ENCODE measurements at places on chromosomes 2 and 18.

DNA sequence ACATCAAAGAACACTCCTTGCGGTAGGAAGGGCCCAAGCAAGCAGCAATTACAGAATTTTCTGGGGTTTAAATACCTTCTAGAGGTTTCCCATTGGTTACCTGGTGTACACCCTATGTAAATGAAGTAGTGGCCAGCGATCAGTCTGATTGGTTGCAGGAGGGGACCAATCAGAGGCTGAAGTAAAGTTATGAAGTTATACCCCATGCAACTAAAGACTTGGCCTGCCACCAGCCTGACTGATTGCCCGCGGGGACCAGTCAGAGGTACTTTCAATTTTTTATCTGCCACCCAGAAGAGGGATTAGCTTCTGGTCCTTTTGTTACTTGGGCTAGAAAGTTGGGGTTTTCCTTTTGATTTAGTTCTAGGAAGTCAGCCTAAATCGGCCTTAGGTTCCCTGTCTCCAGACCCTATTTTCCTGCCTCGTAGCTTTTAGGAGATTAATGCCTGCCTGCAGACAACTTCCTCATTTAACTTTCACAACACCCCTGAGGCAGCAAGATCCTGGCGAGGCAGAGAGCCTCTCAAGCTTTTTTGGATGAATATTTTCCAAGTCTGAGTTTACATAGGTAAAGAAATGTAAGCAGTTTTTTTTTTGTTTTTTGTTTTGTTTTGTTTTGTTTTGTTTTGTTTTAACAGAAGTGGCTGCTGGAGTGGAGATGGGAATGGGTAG is 1.5 kb upstream of the DGUOK start:
- DNase-seq, result no peak

GRCh38 chr2:206837775-206838174 is 72.4 kb downstream of the FASTKD2 start:
- DNase-seq, result no peak

GRCh38 chr18:10591896-10592295 is 66.1 kb downstream of the NAPG start:
- no peak for DNase-seq

GRCh38 chr2:207113414-207113813 is 52.3 kb downstream of the KLF7 start:
- DNase-seq, result no peak

GRCh38 chr2:143582046-143582747 is 453.0 kb downstream of the ARHGAP15 start:
- DNase-seq, result no peak

GRCh38 chr2:85273738-85274731 is 53.8 kb downstream of the TGOLN2 start:
- DNase-seq, result no peak

DNA sequence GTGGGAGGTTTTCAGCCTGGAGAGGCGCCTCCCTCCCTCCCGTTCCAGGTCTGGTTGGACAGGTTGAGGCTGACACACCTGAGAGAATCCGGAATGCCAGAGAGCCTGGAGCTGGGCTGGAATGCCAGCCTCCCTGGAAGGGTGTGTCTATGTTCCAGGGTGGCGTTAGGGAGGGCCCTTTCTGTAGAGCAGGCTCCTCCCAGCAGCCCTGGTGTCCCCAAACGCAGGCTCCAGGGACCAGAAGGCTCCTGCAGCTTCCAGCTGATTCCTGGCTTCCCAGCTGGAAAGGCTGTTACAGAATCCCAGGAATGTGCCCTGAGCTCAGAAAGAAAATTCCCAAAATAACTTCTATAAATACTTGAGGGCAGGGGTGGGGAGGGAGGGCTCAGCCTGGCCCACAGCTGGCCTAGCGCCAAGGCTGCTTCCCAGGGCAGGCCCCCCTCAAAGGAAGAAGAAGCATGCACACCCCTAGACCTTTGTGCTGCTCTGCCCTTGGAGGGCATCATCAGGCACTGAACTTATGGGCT is 85.4 kb downstream of the STPG4 start:
- no peak for DNase-seq

- no peak for DNase-seq
Measured at GRCh38 chr2:216017365-216017764, 4.0 kb upstream of the MREG start.

GRCh38 chr2:110829413-110830146 is 97.2 kb downstream of the ACOXL start:
- no peak for DNase-seq

DNA sequence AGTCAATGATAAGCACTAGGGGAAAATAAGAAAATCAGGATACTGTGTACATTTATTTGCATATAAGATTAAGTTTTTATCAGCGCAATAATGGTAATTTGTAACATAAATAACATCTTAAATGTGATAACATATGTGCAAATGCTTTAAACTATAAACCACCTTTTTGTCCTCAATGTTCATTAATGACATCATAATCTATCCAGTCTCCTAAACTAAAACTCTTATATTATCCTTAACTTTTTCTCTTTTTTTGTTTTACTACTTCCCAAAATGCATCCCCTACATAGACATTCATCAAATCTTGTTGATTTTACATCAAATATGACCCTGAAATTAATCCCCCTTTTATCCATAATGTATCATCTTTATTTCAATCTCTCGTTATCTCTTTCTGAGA is 3.4 kb upstream of the RAD51AP2 start:
- no peak for DNase-seq

- DNase-seq, result peak; percentile 37
Measured at GRCh38 chr2:24164416-24164973, 10.4 kb upstream of the FAM228A start.

DNA sequence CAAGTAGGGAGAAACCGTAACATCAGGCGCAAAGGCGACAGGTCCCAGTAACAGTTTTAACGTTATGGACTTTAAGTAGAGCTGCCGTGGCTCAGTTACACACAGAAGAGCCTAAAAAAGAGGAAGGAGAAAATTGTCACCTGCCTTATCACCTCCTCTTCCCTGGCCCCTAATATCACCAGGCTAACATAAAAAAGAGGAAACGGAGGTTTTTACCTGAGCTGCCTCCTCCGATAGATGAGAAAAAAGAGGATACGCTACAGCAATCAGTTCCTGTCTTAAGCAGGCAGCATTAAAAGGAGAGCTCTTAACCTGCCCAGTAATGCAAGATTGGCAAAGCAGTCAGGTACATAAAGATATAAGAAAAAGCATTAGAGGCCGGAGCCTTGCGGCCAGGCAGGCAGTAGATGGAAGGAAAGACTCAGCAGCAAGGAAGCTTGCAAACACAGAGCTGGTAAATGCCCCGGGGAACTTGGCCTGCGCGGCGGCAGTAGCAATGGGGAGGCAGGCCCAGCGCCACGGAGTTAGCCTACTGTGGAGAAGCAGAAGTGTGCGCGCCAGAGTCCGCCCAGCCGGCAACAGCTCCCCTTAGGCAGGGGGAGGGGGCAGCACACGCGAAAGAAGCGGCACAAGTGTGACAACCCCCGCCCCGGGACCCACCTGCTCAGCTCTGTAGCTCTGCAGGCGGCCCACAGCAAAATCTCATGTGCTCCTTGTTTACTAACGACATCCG is 116.3 kb upstream of the SCN7A start:
- no peak for DNase-seq

DNA sequence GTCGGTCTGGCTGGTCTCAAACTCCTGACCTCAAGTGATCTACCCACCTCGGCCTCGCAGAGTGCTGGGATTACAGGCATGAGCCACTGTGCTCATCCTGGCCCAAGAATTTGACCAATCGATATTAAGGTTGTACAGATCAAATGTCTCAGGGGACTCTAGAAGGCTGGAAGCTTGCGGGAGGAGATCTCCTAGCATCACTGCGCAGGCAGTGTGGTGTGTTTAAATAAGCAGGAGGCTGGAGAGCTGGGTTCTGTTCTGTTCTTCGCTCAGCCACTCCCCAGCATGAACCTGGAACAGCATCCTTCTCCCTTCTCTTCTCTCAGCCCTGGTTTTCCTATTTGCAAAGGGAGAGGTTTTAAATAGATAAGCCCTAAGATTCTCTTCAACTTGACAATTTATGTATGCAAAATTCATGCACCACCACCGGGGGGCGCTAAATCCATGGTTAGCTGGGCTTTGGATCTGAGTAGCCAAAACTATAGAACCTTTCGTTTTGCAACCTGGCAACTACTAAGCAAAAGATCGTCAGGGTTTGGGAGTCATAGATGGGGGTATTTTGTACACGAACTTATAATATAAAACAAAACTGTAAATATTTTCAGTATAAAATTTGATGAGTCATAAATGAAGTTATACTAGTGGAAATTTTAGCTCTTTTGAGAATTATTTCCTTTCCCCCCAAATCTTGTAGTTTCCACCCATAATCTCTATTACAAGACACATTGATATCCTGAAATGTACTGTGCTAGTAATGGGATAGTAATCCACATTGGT is 60.6 kb downstream of the SLC16A14 start:
- peak; percentile 79 for DNase-seq

DNA sequence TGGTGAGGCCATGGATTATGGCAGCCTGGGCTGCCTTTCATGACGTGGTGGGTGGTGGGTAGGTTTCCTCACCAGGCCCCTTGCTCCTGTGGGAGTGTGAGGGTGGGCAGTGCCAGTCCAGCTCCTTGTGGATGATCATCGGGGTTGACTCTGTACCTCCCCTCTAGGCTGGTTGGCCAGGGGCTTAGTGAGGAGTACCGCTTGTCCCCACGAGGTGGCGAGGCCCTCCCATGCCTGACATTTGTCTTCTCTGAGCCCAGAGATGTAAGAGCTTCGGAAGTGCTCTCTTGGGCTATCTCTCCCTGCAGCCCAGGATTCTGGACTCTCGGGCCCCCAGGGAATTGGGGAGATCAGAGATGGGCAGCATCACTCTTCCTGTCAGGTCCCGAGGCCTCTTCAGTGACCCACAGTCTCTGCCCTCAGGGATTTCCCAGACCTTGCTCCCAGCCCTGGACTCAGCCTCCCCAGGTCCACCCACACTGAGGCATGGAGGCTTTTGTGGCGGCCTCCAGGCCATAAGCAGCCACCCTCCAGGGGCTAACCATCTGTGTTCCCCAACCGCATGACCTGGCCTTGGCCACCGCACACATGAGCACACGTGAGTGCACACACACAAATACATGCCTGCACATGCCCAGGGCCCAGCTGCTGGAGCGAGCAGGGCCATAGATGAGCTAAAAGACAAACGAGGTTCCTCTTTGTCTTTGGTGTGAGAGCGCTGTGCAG is 6.5 kb downstream of the SPR start:
- DNase-seq, result peak; percentile 33

GRCh38 chr2:213089438-213089837 is 62.0 kb downstream of the IKZF2 start:
- DNase-seq, result no peak

DNA sequence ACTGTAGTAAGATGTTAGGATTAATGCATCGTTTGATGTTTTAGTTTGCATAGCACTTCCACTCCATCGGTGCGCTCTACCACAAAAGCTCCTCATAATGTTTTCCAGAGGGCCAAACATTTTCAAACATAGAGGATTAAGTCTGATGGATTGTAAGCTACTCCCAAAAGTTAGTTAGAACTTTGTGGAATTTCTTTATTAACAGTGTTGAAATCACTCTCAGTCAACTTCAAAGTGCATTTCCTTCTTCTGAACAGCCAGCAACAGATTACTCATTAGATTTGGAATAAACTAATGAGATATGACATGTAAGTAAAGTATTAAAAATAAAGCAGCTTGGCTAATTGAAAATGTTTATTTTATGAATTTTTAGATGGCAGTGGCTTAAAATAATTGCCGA is 30.1 kb upstream of the CTAGE1 start:
- DNase-seq, result no peak

DNA sequence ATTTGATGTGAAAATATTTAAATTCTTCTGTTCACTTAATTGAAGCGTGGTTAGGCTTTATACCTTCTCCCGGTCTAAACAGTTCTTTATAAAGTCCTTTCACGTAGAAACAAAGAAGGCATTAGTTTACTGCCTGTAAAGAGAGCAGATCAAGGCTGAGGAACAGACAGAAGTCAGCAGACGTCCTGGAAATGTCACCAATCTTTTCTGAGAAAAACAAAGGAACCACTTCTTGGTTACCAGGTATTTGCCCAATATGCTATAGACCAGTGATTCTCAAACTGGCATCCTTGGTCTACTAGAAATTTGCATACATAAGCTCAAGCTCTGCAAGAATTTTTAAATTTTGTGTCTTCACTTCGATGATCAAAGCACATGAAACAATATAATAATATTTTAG is 89.2 kb upstream of the STK17B start:
- DNase-seq, result no peak

- no peak for DNase-seq
Measured at GRCh38 chr2:1091895-1092585, 141.4 kb downstream of the SNTG2 start.

GRCh38 chr2:202251494-202251893 is 13.1 kb upstream of the SUMO1 start:
- no peak for DNase-seq

DNA sequence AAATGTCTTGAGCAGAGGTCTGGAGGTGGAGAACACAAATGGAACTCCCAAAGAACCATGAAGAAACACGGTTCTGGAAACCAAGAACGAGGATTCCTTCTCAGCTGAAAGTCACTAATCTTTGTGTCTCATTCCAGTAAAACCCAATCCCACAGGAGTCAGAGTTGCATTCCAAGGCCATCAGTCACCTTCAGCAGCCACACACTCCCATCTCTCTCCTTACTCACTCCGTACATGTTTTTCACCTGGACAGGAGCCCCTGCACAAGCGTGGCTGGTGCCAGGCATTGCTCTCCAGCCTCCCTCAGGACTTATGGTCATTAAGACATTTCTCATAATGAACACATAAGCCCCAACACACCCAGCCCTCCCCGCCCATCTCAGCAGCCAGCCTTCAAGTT is 175.4 kb upstream of the SIX2 start:
- DNase-seq, result no peak

DNA sequence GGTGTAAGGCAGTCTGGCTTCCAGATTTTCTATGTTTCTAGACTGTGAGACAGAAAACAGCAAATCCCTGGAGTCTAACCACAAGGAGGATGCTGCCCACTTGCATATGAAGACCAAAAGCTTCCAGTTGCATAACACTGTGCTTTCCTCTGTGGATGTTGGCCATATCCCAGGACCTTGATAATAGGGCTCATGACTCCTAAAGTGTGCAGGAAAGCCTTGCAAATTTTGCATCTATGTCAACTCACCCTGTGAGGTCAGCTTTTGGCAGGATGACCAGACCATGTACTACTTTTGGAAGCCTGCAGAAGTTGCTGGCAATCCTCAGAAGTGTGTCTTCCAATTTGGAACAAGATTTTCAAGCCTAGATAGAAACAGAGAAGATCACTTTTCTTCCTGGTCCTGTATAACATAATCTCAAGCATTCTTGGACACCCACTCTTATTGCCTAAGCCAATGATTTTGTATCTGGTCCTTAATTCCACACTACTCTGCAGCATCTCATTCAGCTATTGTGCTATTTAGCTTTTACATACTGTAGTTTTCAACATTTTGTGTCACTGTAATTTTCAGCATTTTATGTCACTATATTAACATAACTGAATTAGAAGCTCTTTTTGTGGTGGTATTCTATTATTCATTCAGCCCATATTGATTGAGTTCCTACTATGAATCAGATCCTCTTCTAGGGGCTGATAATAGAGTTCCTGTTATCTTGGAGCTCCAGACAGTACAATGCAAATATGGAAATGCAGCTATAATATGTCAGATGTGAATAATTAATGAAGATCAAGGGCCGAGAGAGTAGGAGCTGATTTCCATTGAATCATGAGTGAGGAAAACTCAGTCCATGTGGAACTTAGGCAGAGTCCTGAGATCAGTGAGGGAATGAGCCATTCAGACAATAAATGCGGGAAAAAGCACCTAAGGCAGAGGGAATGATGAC is 85.3 kb upstream of the RAB27B start:
- DNase-seq, result no peak

GRCh38 chr2:129402076-129402475 is 577.4 kb upstream of the RAB6C start:
- no peak for DNase-seq

Data from T-cell (primary cell).